ENCODE measurements at places on chromosomes 7 and 10. TPM values are rescaled to one million over a fixed set of nuclear protein-coding genes. Genes with fewer than 3 reads are reported as not detected.

The CLCN1 gene
- not detected for total RNA-seq

The ACHE gene
- total RNA-seq: 2.0 TPM

- H3K27ac ChIP-seq: no peak overlapping the region
- H3K36me3 ChIP-seq: no peaks in the 10 kb centered on the region
- no peak overlapping the region for H3K4me3 ChIP-seq
- no peaks in the 10 kb centered on the region for H3K4me1 ChIP-seq
- peak; percentile 73 for DNase-seq
- no peaks in the 10 kb centered on the region for H3K27me3 ChIP-seq
These were observed 18.7 kb upstream of the ZNF488 start for GRCh38 chr10:47402641-47403301.

GRCh38 chr10:93346108-93346507 is 136.0 kb downstream of the MYOF start:
- H3K4me1 ChIP-seq: no peaks in the 10 kb centered on the region
- H3K4me3 ChIP-seq: no peak overlapping the region
- no peaks in the 10 kb centered on the region for H3K27me3 ChIP-seq
- no peak for DNase-seq
- H3K36me3 ChIP-seq: peaks cover 16% of the 10 kb centered on the region

The MKI67 gene
- total RNA-seq: 4.2 TPM

GRCh38 chr10:118028619-118029018 is 18.1 kb downstream of the RAB11FIP2 start:
- DNase-seq: no peak
- no peak overlapping the region for H3K4me3 ChIP-seq
- H3K4me1 ChIP-seq: no peaks in the 10 kb centered on the region
- H3K27me3 ChIP-seq: no peaks in the 10 kb centered on the region
- H3K27ac ChIP-seq: no peak overlapping the region

DNA sequence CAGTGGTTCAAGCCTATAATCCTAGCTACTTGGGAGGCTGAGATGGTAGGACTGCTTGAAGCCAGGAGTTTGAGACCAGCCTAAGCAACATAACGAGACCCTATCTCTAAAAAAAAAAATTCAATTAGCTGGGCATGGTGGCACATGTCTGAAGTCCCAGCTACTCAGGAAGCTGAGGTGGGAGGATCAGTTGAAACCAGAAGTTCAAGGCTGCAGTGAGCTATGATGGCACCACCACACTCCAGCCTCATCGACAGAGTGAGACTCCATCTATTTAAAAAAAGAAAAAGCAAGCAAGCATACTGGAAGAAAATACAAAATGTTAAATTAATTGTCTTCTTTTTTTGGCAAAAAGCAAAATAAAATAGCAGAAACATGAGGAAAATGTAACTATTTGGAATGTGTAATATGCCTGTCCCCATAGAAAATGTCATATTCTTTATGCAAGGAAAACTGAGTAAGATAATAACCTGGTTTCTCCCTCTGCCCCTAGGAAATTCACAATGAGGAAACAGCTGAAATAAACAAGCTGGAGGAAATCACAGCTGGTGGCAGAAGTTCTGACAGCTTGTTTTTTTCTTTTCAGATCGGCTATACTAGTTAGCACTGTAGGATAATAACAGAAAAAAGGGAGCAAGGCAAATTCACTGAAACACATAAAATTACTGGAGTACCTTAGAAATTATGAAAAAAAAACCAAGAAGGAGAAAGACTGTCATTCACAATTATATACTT is 48.5 kb downstream of the HERPUD2 start:
- DNase-seq: no peak
- no peak overlapping the region for H3K4me3 ChIP-seq

DNA sequence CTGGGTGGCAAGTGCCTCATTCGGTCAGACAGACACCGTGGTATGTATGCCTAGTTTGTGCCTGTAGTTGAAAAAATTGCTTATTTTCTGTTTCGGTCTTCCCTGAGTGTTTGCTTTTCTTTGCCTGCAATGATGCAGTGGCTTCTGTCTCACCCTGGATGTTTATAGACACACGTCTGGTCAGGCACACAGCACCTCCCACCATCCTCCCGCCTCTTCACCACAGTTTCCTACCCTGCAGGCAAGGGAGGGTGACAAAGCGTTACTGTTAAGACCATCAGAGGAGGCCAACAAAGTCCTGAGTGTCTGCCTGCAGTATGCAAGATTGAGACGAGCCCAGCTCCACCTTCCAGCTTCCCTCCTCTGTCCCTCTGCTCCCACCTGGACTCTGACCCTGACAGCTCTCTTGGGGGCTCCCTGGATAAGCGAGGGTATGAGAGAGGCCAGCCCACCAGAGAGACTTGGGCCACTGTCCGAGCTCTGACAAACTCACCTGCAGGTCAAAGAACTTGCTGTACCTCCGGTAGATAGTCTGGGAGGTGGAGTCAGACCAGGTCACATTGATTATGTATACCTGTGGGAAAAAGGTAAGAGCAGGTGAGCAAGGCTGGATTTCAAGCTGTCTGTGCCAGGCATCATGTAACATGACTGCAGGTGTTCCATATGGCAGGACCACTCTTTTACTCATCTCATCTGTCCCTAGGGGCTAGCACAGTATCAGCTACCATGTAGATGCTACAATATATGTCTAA is 54.4 kb downstream of the SH3PXD2A start:
- no peak overlapping the region for H3K27ac ChIP-seq
- H3K4me3 ChIP-seq: no peak overlapping the region
- H3K36me3 ChIP-seq: no peaks in the 10 kb centered on the region
- no peaks in the 10 kb centered on the region for H3K27me3 ChIP-seq

The GOLGA7B gene
- 0.45 TPM for total RNA-seq

The STRIP2 gene
- 1.3 TPM for total RNA-seq

DNA sequence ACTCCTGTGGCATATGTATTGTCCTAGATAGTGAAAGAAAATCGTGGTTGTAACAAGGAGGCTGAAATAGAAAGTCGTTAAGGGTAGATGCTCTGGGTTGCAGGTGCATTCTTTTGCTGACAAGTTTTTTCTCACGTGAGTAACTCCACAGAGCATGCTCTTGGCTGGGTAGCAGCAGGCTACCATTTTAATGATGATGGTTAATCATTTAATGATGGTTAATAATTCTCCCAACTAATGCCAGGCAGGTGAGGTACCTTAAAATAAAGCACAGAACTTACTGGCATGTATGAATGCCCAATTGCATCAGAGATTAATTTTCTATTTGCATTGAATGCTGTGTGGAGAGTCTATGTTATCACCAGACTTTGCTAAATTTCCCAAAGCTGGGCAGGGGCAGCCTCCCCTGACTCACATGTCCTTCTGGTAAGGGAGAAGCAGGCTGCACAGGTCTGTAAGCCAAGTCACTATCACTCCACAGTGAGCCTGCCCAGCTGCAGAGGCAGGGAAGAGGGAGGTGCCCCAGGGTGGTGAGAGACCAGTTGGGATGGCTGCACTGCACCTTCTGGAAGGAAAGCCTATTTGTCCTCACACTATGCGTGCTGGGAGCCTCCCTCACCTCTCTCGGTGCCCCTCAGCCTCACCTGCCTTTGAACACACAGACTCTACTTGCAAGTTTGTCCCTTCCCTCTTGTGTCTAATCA is 287.0 kb upstream of the IGFBP3 start:
- H3K27me3 ChIP-seq: no peaks in the 10 kb centered on the region
- DNase-seq: no peak
- H3K36me3 ChIP-seq: no peaks in the 10 kb centered on the region
- no peak overlapping the region for H3K27ac ChIP-seq

Data from aorta (tissue), 5 donors.